CD4-positive, alpha-beta T cell (primary cell): ENCODE measurements at places on chromosomes 7 and 10.

- DNase-seq, result peak; percentile 33
These were observed 19.9 kb downstream of the ANKRD22 start for GRCh38 chr10:88831709-88832108.

- peak; percentile 47 for DNase-seq
These were observed 905 bp downstream of the C1GALT1 start for GRCh38 chr7:7183061-7183837.

GRCh38 chr10:90718182-90718581 lies 139.7 kb downstream of the HTR7 start:
- no peak for DNase-seq

- no peak for DNase-seq
These were observed 18.5 kb upstream of the CFAP46 start for GRCh38 chr10:132960631-132961419.

- DNase-seq, result no peak
These were observed 235.1 kb upstream of the AUTS2 start for GRCh38 chr7:69363136-69363535.

DNA sequence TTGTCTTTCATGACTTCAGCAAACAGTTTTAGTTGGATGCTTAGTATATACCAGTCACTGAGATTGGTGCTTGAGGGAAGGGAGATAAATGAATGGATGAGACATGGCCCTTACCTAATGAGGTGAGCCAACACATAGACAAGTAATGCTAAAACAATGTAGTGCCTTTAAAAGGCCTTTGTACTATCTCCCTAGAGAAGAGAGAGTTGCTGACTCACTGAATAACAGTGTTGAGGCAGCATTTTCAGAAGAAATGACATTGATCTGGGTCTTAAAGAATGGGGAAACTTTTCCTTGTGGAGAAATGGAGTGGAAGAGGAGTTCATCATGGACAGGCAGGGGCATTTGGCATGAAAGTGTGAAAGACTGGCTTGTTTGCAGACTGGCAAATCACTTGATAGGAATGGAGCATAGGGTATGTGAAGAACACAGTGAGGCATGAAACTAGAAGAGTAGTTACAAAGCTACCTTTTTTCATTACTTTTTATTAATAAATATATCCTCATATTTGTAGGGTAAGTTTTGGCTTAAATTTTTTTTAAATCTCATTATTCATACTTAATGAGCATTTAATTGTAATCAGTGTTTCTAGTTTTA lies 91.2 kb downstream of the KAT6B start:
- no peak for DNase-seq
